ENCODE measurements at places on chromosomes 3 and 15. TPM values are rescaled to one million over a fixed set of nuclear protein-coding genes. Genes with fewer than 3 reads are reported as not detected.

The CFAP100 gene
- total RNA-seq: not detected

The RPLP1 gene
- 2,295 TPM for total RNA-seq

The ACP3 gene
- not detected for total RNA-seq

The MYZAP gene
- total RNA-seq: 1.3 TPM

The ITIH1 gene
- not detected for total RNA-seq

The LRRC31 gene
- total RNA-seq: not detected

The XYLB gene
- 4.4 TPM for total RNA-seq

The FBXL2 gene
- total RNA-seq: 9.6 TPM

The C3orf70 gene
- not detected for total RNA-seq

The CCDC54 gene
- total RNA-seq: not detected

The CPN2 gene
- total RNA-seq: not detected

The ANKUB1 gene
- not detected for total RNA-seq

The SLC38A3 gene
- not detected for total RNA-seq

The ECT2 gene
- total RNA-seq: 63.9 TPM

The RTP4 gene
- not detected for total RNA-seq

The SOX14 gene
- not detected for total RNA-seq

Measured in MCF 10A (cell line).